ENCODE measurements at places on chromosomes 1 and 21.

DNA sequence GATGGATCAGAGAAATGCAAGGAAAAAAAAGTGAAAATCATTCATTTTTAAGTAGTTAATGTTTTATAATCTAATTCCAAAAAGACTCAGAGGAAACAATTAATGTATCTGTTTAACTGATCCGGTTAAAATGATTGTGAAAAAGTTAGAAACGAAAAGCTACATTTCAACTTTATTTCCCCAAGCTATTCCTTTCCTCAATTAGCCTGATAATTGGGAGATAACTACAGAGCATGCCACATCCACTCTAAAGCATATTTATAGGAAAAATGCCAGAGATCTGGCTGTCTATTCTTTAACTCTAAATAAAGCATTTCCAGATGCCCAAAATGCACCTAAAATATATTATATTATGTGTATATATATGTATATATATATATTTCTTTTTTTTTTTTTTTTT is 35.9 kb upstream of the XPR1 start:
- no peak for DNase-seq

DNA sequence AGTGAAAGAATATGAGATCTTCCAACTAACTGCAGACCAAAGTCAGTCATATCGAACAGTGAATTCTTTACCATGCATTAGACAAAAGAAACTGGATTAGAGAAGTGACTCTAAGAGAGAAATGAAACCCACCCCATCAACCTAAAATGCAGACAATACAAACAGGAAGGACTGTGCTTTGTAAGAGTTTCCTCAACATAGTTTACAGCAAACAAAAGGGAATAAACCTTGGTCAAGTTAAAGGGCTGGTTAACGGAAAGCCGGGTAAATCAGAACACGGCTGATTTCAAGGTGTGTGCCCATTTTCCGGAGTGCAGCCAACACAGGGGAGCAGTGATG is 39.2 kb downstream of the SIPA1L2 start:
- no peak for DNase-seq

DNA sequence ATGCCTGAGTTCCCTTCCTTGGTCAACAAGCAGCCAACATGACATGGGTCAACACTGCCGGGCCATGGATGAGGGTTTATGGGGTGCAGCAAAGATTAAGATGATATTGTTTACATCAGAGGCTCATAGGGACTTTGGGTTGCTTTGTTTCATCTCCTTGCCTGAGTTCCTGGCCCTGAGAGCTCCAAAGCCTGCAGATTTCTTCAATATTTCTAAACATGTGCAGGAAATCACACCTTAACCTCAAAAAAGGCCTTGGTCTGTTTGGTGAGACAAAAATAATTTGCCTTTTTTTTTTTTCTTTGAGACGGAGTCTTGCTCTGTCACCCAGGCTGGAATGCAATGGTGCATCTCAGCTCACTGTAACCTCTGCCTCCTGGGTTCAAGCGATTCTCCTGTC is 876 bp downstream of the SLAMF8 start:
- DNase-seq, result no peak

GRCh38 chr1:192066202-192066601 is 92.1 kb upstream of the RGS18 start:
- DNase-seq, result no peak

GRCh38 chr1:1914101-1914970 is 724 bp upstream of the CALML6 start:
- no peak for DNase-seq

DNA sequence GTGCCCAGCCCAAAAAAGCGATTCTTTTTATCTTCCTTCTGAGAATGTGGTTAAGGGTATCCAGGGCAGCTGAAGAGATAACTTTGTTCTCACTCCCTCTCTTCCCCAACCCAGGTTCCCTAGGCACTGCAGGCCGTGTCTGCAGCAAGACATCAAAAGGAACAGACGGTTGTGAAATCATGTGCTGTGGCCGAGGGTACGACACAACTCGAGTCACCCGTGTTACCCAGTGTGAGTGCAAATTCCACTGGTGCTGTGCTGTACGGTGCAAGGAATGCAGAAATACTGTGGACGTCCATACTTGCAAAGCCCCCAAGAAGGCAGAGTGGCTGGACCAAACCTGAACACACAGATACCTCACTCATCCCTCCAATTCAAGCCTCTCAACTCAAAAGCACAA is 11.4 kb downstream of the WNT2B start:
- no peak for DNase-seq

DNA sequence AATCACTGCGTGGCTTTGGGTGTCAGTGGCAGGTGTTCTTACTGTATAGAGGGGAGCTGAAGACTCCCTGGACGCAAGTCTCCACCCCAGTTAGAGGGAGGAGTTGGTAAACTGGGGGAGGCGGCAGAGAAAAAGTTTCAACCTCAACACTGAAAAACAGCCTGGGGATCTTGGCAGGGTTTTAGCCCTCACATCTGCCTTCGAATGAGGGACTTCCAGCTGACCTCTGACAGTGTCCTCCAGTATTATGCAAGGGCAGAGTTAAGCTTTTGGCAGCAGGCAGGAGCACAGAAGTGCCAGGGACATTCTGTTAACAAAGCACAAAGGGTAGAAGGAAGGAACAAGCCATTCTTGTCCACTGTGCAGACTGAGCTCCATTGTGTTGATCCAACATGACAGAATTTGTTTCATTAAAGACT is 41.2 kb upstream of the RAB4A start:
- no peak for DNase-seq

DNA sequence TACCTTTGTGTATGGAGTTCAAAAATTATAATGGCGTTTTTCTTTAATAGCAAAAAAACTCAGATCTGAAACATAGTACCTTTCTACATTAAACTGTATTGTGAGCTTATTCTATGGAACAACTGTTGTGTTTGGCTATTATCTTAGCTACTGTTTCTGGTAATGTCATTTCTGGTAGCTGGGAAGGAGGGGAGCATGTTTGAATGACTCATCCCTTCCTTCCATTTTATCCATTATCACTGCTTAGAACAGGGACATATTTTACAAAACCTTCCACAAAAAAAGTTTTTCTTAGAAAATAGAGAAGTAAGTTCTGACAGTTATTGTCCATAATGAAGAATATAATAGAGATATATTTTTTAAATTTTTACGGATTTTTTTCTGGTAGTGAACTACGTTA is 128.3 kb downstream of the NRDC start:
- no peak for DNase-seq
